ENCODE measurements at places on chromosomes 7 and 10. TPM values are rescaled to one million over a fixed set of nuclear protein-coding genes. Genes with fewer than 3 reads are reported as not detected.
A peak's percentile ranks its signal among the peaks of the same experiment; 100 is the strongest.

The LFNG gene
- 59.1 TPM for total RNA-seq

DNA sequence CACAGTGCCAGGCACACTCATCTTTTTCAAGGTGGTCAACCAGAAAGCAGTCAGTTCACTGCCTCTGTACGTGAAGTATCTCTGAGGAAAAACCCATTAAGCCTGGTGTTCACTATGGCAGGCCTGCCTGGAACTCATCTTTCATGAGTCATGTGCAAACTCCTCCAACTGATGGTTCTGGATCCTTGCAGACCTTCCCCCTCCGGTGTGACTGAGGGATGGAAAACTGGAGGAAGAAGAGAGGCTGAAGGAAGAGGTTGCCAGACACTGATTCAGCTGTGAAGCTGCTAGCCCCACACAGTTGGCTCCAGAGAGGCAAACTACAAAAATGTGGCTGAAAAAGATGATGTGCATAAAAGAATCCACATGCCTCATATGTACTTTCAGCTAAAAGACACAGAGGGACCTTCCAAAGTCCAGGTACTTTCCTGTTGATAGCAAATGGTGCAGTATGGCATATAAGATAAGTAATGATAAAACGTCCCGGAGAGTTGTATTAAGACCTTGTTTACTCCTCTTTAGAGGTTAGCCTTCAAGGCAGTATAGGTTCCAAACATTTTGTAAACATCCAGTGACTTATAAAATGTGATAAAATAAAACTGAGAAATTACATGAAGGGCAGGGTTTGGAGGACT lies 2.7 kb downstream of the CYP3A5 start:
- H3K4me1 ChIP-seq = peaks cover 26% of the 10 kb centered on the region
- peaks cover 27% of the 10 kb centered on the region for H3K36me3 ChIP-seq
- H3K27ac ChIP-seq = no peak overlapping the region
- H3K4me3 ChIP-seq = peak overlapping the region; percentile 40
- no peaks in the 10 kb centered on the region for H3K27me3 ChIP-seq
- no peak for DNase-seq

DNA sequence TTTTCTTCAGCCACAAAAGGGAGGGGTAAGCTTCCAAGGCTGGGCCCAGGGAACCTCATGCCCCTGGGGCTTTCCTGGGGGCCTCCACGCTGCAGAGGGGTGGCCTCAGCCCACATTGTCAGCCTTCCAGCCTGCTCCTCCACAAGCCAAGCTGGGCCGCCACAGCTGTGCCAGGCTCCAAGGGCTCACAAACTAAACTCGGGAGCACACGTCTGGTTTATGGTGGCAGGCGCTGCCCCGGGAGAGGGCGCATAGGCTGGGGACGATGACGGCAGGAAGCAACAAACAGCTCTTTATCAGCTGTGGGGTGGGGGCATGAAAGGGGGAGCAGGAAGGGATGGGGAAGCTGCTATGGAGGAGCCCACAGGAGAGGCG lies 6.3 kb upstream of the CDH23 start:
- no peaks in the 10 kb centered on the region for H3K4me1 ChIP-seq
- H3K27me3 ChIP-seq = peaks cover 100% of the 10 kb centered on the region
- no peaks in the 10 kb centered on the region for H3K36me3 ChIP-seq
- no peak for DNase-seq
- H3K4me3 ChIP-seq = no peak overlapping the region

- H3K27me3 ChIP-seq = no peaks in the 10 kb centered on the region
- H3K4me1 ChIP-seq = no peaks in the 10 kb centered on the region
- no peak for DNase-seq
- no peak overlapping the region for H3K4me3 ChIP-seq
Observed at GRCh38 chr10:38143587-38143986, 49.5 kb downstream of the ZNF37A start.

GRCh38 chr7:55827577-55827976 lies 35.0 kb downstream of the SEPTIN14 start:
- H3K27me3 ChIP-seq = no peaks in the 10 kb centered on the region
- H3K27ac ChIP-seq = no peak overlapping the region
- no peak overlapping the region for H3K4me3 ChIP-seq
- no peaks in the 10 kb centered on the region for H3K4me1 ChIP-seq
- no peak for DNase-seq

DNA sequence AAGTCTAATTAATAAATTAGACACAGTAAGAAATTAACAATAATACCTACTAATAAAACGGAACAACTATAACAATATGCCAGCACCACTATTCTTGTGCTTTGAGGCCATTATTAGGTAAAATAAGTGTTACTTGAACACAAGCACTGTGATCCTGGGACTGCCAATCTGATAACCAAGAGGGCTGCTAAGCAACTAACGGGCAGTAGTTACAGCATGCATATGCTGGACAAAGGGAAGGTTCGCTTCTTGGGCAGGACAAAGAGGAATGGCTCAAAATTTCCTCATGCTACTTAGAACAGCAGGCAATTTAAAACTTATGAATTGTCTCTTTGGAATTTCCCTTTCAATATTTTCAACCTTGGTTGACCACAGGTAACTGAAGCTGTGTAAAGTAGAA lies 718.6 kb downstream of the SORCS3 start:
- H3K4me1 ChIP-seq = no peaks in the 10 kb centered on the region
- no peaks in the 10 kb centered on the region for H3K36me3 ChIP-seq
- no peak overlapping the region for H3K4me3 ChIP-seq
- H3K27ac ChIP-seq = no peak overlapping the region

- H3K27ac ChIP-seq = no peak overlapping the region
- DNase-seq = no peak
- H3K27me3 ChIP-seq = no peaks in the 10 kb centered on the region
- no peak overlapping the region for H3K4me3 ChIP-seq
Observed at GRCh38 chr7:15463801-15464666, 97.8 kb downstream of the AGMO start.

GRCh38 chr10:23337616-23338015 lies 7.0 kb downstream of the C10orf67 start:
- H3K27ac ChIP-seq = no peak overlapping the region
- DNase-seq = no peak
- H3K36me3 ChIP-seq = no peaks in the 10 kb centered on the region
- no peak overlapping the region for H3K4me3 ChIP-seq
- peaks cover 30% of the 10 kb centered on the region for H3K4me1 ChIP-seq
- H3K27me3 ChIP-seq = no peaks in the 10 kb centered on the region

DNA sequence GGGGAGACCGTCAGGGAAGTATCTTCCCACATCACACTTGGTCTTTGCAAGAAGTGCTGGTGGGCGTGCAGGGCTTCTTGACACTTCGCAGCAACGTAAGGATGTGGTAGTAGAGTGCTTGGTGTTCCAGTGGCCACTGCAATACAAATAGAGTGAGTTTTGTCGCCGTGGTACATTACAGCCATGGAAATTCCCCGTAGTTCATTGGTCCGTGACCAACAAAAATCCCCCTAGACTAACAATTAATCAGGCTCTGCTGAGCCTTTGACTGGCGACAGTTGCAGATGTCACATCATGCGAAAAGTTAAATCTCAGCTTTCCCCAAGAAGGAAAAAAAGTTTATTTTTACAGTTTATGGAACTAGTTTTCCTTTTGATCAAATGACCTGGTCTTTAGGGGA lies 134.7 kb downstream of the MGMT start:
- H3K4me3 ChIP-seq = no peak overlapping the region
- DNase-seq = no peak
- H3K27me3 ChIP-seq = no peaks in the 10 kb centered on the region

DNA sequence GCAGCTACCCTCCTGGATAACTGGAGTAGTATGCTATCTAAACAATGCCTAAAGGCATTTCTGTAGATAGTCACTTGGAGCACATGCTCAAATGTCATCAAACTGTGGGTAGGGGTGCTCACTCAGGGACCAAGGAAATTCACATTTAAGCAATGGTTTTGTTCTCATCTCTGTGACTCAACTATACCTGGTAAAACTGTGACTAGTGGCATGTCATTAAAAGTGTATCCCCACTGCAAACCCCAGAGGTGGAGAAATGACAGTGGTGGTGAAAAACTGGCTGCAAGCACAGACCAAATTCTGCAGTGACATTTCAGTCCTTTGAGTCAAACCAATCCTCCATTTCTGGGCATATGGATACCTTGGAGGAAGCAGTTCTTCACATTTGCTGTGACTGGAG lies 134.2 kb upstream of the EFCAB10 start:
- H3K36me3 ChIP-seq = no peaks in the 10 kb centered on the region
- no peak overlapping the region for H3K4me3 ChIP-seq

DNA sequence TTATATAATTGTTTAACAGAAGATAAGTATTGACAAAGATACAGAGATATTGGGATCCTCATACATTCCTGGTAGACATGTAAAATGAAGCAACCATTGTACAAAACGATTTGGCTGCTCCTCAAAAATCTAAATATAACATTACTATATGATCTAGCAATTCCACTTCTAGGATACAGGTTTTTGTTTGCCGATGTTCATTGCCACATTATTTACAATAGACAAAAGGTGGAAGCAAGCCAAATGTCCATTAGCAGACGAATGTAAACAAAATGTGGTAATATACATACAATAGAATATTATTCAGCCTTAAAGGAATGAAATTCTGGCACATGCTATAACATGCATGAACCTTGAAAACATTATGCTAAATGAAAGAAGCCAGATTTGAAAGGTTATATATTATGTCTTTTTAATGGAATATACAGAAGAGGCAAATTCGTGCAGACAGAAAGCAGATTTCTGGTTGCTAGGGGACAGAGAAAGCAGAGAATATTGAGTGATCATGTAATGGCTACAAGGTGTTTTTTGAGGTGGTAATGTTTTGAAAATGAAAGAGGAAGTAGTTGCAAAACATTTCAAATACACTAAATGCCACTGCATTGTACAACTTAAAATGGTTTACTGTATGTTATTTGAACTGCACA lies 44.9 kb downstream of the POLR1F start:
- H3K4me1 ChIP-seq = peaks cover 20% of the 10 kb centered on the region
- DNase-seq = no peak
- H3K36me3 ChIP-seq = no peaks in the 10 kb centered on the region
- H3K27me3 ChIP-seq = no peaks in the 10 kb centered on the region
- peak overlapping the region; percentile 4 for H3K4me3 ChIP-seq
- peak overlapping the region; percentile 2 for H3K27ac ChIP-seq

GRCh38 chr10:77911535-77912123 lies 14.9 kb downstream of the DLG5 start:
- H3K27ac ChIP-seq = no peak overlapping the region
- no peaks in the 10 kb centered on the region for H3K27me3 ChIP-seq
- no peak overlapping the region for H3K4me3 ChIP-seq
- H3K4me1 ChIP-seq = peaks cover 48% of the 10 kb centered on the region
- DNase-seq = peak; percentile 53

GRCh38 chr10:103454026-103454425 lies 1.9 kb upstream of the CALHM2 start:
- no peak for DNase-seq
- no peak overlapping the region for H3K27ac ChIP-seq
- H3K27me3 ChIP-seq = no peaks in the 10 kb centered on the region
- H3K4me3 ChIP-seq = no peak overlapping the region
- H3K4me1 ChIP-seq = peaks cover 18% of the 10 kb centered on the region
- H3K36me3 ChIP-seq = peaks cover 11% of the 10 kb centered on the region

Measured in Calu3 (cell line).